HTR-8/SVneo (cell line): ENCODE measurements at places on chromosomes 12 and 14.

GRCh38 chr14:70472253-70473159 lies 20.5 kb downstream of the ADAM21 start:
- no peak for DNase-seq

- DNase-seq = no peak
These were observed 1.4 kb downstream of the KRT2 start for GRCh38 chr12:52650520-52651081.

DNA sequence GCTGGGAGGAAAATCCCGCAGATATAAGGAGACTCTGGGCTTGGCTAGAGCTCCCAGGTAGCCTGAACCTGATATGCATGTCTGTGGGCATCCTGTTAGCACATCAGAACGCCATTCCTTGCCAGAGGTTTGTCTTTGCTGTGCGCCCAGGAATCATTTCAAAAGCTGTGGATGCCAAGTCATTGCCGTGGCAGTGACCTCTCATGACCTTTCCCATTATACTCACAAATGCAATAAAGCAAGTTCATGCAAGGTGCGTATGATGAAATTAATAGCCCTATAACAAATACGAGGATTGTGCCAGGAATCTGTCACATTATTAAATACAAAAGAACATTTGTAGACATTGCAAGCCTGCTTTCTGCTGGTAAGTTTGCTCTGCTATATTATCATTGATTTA lies 229.1 kb upstream of the PELI2 start:
- no peak for DNase-seq

- DNase-seq = no peak
These were observed 299.7 kb upstream of the FBXO33 start for GRCh38 chr14:39731912-39732311.

- DNase-seq = no peak
These were observed 3.5 kb downstream of the RDH12 start for GRCh38 chr14:67705211-67705610.

GRCh38 chr12:48058771-48059170 lies 47.1 kb downstream of the SENP1 start:
- DNase-seq = no peak

- no peak for DNase-seq
These were observed 63.5 kb downstream of the DYRK2 start for GRCh38 chr12:67712011-67712410.

- DNase-seq = peak; percentile 39
These were observed 174.2 kb downstream of the SSPN start for GRCh38 chr12:26369588-26369987.

GRCh38 chr14:88005978-88006851 lies 1.3 kb downstream of the GPR65 start:
- DNase-seq = no peak

DNA sequence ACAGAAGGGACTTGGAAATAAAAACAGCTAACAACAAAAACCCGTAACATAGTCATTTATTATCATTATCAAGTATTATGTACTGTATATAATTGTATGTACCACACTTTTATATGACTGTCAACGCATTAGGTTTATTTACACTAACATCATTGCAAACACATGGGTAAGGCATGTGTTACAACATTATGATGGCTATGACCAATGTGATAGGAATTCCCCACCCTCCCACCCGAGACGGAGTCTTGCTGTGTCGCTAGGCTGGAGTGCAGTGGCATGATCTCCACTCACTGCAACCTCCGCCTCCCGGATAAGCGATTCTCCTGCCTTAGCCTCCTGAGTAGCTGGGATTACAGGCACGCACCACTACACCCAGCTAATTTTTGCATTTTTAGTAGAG lies 82.6 kb downstream of the ERC1 start:
- DNase-seq = no peak

- no peak for DNase-seq
These were observed 55.3 kb upstream of the ATF1 start for GRCh38 chr12:50708631-50709030.

DNA sequence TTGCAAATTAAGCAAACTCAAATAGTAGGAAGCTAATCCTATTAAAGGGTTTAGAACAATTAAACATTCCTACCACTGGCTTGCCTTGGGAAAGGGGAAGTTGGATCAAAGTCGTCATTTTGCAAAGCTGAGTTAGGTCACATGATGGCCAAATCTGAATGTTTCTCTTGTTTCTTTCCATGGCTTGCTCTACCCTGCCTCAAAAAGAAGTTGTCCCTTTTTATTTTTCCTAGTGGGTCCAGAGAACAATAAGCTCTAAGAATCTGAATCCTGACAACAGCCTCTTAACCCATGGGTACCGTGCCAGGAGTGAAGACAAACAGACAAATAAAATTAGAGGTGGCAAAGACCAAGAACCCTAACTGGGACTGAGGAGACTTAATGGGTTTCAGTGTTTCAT lies 26.2 kb upstream of the NPFF start:
- DNase-seq = no peak

DNA sequence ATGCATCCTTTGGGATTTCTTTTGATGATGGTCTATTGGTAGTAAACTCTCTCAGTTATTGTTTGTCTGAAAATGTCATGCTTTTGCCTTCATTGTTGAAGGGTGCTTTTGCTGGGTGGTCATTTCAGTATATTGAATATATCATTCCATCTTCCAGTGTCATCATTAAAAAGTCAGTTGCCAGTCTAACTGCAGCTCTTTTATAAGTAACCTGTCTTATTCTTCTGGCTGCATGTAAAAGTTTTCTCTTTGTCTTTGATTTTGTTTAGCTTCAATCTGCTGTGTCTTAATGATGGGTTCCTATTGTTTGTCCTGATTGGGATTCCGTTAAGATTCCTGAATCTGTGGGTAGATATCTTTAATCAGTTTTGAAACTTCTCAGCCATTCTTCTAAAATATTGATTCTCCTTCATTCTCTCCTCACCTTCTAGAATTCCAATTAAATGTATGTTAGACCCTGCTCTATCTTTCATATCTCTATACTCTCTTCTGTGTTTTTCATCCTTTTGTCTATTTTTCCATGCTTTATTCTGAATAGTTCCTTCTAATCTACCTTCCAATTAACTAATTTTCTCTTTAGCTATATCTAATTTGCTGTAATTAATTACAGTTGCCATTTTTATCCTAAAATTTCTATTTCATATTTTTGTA lies 6.4 kb downstream of the OAS1 start:
- no peak for DNase-seq

DNA sequence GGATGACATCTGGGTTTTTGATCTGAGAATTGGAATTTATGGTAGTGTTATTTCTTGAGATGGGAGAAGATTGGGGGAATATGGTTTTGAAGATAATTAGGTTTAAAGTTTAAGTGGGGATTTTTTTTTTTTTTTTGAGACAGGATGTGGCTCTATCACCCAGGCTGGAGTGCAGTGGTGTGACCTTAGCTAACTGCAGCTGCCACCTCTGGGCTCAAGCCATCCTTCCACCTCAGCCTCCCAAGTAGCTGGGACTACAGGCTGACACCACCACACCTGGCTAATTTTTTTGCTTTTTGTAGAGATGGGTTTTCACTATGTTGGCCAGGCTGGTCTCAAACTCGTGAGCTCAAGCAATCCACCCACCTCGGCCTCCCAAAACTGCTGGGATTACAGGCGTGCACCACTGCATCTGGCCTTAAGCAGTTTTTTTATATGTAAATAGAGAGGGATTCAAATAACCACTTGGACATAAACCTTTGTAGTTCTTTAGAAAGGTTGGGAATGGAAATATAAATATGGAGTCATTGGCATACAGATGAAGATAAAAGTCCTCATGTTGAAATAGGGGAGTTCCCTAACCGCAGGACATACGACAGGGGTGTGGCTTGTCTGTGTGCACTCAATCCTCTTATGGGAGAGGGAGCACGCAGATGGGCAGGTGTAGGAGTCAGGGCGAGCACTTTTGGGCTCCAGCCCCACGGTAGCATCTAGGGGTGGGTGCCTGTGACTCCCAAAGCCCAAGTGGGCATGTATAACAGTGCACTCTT lies 4.7 kb downstream of the LIN52 start:
- no peak for DNase-seq

DNA sequence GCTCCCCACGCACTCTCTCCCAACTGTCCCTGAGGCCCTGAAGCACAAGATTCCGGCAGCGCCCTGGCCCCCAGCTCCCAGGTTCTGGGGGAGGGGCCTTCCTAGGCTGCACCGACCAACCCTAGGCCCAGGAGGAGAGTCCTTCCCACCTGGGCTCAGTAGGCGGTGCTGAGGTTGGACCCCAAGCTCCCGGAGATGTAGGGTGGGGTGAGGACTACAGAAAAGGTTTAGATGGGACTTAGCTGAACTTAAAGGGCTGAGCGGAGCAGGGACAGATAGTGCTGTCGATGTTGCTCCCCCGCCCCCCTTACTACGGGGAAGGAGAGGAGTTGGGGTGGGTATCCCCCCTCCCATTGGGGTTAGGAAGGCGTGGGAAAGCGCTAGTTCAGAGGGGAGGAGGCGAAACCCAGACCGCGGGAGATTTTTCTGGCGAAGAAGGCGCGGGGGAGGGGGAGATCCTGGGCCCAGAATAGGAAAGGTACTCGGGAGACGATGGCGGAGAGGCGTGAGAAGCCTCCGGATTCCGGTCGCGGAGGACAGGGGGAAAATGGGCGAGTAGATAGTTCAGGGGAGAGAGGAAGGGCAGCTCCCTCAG lies 4.2 kb upstream of the BAZ2A start:
- DNase-seq = no peak

GRCh38 chr12:85695097-85695715 lies 141.0 kb downstream of the RASSF9 start:
- DNase-seq = no peak

DNA sequence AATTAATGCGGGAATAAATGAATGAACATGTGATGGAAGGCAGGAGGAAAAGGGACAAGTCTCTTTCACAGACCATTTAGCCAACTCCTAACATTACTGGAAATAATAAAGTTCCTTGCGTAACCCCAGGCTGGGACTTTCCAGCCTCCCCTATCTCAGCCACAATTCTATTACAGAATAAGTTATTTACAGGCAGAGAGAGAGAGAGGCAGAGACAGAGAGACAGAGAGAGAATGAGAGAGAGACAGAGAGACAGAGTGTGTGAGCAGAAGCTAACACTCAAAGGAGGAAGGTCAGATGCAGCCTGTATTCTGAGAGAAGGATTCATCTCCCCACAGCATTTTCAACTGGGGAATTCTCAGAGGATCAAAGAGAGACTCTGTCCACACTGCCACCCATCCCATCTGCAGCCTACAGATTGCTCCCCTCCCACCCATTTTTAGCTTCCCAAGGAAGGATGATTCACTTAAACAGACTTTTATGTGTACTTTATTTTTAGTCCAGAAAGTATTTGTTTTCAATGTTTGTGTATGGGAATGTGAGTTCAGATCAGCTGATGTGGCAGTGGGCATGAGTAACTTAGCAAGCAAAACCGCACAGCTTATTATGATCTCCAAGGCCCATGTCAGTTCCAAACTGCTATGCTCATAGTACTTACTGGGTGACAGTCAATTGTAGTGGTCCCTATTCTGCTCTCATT lies 165.7 kb downstream of the CAND1 start:
- DNase-seq = peak; percentile 20

GRCh38 chr14:73887694-73888459 lies 1.2 kb downstream of the ZNF410 start:
- no peak for DNase-seq

GRCh38 chr12:46659032-46659650 lies 166.7 kb downstream of the SLC38A4 start:
- no peak for DNase-seq

DNA sequence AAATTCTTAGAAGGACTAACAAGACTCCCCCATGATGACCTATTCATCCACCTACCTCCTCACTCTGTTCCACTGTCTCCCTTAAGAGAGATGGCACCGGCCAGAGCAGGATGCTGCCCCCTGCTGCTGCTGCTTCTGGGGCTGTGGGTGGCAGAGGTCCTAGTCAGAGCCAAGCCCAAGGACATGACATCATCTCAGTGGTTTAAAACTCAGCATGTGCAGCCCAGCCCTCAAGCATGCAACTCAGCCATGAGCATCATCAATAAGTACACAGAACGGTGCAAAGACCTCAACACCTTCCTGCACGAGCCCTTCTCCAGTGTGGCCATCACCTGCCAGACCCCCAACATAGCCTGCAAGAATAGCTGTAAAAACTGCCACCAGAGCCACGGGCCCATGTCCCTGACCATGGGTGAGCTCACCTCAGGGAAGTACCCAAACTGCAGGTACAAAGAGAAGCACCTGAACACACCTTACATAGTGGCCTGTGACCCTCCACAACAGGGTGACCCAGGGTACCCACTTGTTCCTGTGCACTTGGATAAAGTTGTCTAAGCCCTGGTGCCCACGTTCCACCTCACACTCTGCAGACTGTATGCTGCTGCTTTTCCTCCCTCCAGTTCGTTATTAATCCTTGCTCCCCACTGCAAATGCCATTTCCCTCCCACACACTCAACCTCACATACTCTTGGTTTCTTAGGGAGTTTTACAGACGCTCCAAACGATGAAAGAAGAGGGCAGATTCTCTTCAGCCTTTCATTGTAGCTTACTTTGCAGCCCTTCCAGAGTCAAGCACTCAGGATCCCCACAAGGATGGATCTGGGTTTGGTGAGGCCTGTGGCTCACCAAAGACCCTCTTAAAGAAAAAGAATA lies at the start of gene RNASE8:
RNASE8 (plus strand) TSS at position 20 of the 873 bp plus-strand sequence; CDS start at position 91, 71 bp downstream.
- no peak for DNase-seq

DNA sequence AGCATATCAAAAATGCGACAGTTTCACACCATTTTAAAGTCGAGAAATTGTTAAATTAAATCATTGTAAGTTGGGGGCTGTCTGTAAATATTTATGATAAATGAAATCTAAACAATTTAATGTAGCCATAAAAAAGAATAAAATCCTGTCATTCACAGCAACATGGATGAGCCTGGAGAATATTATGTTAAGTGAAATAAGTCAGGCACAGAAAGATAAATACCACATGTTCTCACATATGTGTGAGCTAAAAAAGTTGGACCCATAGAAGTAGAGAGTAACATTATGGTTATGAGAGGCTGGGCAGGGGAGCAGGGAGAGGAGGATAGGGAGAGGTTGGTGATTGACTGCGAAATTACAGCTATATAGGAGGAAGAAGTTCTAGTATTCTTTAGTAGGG lies 135.9 kb downstream of the GARIN6 start:
- no peak for DNase-seq

GRCh38 chr12:12985817-12986408 lies 14.2 kb downstream of the HEBP1 start:
- no peak for DNase-seq

GRCh38 chr12:121465921-121466793 lies 66.2 kb downstream of the RNF34 start:
- no peak for DNase-seq
